T-helper 9 cell (primary cell): ENCODE measurements at places on chromosomes 12 and 14.

DNA sequence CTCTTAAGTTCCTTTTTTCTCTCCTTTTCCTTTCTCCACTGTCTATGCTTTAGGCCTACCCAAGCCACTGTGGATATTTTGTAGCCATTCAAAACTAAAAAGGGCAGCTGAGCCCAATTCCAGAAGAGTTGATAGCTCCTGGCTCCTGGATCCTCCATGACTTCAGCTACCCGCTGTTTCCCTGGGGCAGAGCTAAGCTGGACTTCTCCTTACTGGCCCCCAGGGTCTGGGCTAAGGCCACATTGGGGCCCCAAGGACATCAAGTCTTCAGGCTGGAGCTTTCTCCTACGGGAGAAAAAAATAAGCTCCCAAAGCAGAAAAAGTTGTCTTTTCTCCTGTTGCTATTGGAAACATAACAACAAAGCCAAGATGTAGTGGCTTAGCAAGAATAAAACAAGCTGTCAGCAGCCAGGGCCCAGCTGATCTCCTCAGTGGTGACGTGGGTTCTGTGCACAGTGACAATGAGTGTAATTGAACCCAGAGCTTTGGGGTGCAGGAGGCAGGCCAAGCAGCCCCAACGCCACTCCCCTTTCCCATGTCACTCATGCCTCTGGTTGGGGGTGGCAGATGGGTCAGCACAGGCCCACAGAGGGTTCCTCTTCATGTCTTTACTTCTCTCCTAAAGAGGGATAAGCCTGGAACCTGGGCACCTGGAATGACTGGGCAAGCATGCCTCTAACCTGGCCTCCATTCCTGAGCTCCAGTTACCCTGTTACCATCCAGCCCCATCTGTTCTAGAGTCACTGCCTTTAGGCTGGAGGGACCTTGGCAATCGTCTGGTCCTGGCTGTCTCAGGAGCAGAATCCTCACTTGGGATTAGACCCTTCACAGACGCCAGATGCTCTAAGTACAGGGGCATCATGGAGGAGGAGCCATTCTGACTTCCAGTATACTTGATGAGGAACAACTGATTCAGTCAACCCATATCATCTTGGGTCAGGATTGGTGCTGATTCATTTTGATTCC, 171.2 kb downstream of the ZFP36L1 start:
- no peak for DNase-seq

- DNase-seq = no peak
These were observed 8.7 kb upstream of the GPR19 start for GRCh38 chr12:12704593-12705230.

DNA sequence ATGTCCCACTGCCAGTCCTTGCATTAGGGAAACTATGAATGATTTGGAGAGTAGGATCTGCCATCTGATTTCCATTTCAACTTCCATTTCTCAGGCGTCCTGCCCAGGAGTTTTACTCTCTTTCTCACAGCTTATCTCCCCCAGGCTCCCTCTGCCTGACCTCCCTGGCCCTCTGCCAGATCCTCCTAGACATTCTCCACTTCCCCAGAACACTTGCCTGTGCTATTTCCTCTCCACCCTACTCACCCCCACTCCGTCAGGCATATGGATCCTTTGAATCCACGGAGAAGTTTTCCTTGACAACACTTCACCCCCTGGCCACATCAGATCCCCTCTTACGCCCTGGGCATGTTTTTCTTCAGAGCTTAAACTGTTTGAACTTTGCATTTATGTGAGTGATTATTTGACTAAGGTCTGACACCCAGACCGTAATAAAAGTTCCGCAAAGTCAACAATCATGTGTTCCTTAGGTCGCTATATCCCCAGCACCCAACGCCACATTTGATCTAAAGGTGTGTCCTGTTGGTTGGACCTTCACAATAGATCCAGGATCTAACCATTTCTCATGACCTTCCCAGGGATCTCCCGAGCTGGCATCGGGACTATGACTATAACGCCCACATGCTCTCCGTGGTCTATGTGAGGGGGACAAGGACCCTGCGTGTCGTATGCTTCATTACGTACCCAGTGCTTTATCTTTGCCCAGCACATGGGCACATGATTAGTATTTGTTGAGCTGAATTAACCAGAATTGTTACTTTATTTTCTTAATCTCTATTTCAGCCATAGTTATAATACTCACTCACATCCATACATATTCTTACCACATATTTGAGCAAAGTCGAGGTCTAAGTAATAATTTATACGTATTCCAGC, 255.8 kb upstream of the FOXN3 start:
- no peak for DNase-seq

DNA sequence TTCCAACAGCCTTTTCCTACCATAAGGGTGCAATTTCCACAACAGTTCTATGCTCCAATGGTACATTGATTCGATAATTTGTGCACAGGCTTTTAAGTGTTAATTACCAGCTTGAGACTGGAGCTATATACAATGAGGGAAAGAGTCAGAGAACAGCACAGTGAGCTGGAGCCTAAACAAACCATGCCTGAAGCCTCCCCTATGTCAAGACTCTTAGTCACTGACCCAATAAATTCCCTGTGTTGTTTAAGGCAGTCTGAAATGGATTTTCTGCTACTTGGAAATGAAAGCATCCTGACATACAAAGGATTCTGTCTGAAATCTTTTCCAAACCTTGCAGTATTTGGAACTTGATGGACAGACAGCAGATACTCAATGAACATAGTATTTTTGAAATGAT, 149.0 kb downstream of the EFCAB11 start:
- no peak for DNase-seq

GRCh38 chr14:56962444-56963080, 152.3 kb upstream of the OTX2 start:
- DNase-seq = no peak
